Panc1 (cell line): ENCODE measurements at places on chromosomes 12 and 14.
A peak's percentile ranks its signal among the peaks of the same experiment; 100 is the strongest.

- DNase-seq: no peak
Observed at GRCh38 chr14:99574099-99574880, 29.7 kb downstream of the CCDC85C start.

GRCh38 chr14:23182372-23183157, 895 bp downstream of the SLC7A8 start:
- DNase-seq: no peak

- DNase-seq: peak; percentile 61
Observed at GRCh38 chr12:119412811-119413794, 78.6 kb downstream of the CCDC60 start.

DNA sequence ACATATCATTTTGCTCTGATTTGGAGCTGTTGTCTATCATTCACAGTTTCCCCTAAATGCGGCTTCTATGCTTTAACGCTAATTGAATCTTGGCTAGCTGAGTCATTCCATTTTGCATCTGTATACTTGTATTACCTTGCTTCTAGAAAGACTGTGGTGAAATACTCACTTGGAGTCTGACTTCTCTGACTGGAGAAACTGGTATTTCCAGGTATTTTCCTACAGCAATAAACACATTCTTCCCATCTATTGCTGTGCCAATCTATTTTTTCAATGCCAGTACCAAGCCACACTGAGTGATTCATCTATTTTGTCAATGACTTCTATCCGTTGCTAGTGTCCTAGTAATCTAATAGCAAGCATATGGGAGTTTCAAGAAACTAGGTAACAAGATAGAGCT, 76.0 kb upstream of the ST8SIA1 start:
- no peak for DNase-seq

DNA sequence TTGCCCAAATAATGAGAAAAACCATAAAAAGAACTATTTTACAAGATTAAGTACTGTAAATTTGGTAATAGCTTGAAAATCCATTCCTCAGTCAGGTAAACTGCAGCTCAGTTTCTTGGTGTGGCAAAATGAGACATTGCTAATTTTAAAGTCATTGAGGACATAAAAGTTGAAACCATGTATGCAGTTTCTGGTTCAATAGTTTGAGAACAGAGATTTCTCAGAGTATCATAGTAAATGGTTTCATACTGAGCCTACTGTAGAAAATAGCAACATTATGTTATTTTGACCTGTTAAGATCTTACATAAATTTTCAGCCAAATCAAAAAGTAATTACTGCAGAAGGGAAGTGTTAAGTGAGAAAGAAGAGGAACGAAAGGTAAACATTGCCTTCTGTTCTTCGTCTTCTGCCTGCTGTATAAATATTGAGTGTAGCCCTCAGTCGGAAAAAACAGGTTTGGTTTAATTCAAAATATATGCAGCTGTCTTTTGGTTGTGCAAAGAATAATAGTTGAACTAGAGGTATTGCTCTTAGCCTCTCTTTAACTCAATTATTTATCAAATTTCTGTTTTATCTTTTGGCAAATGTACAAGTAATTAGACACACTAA, 119.6 kb downstream of the SYNE2 start:
- no peak for DNase-seq

DNA sequence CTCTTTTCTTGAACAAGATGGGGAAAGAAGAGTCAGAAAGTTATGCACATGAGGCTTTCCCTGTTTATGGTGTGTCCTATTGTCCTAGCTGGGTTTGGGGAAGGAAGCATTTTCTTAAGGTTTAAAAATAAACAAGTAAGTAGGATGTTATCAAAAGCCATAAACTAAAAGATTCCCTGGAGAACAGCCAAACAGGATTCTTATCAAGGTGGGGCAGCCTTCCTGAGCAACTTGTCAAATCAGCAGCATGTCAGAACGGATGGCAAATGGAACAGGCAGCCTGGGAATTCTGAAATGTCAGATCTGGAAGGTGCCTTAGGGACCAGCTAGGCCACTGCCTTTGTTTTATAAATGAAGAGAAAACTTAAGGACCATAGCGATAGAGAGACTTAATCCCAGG, 152.2 kb upstream of the RGS6 start:
- DNase-seq: no peak

DNA sequence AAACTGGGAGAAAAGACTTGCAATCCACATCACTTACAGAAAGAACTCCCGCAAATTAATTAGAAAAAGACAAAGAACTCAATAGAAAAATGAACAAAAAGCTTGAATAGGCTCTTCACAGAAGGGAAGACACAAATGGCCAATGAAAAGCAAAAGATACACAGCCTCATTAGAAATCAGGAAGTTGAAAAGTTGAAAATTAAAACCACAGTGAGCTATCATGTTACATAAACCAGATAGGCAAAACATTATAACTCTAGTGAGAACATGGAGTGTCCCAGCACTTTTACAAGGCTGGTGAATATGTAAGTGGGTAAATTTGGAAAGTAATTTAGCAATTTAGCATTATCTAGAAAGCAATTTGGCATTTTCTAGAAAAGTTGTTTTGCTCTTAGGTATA, 158.4 kb upstream of the RASSF8 start:
- no peak for DNase-seq

DNA sequence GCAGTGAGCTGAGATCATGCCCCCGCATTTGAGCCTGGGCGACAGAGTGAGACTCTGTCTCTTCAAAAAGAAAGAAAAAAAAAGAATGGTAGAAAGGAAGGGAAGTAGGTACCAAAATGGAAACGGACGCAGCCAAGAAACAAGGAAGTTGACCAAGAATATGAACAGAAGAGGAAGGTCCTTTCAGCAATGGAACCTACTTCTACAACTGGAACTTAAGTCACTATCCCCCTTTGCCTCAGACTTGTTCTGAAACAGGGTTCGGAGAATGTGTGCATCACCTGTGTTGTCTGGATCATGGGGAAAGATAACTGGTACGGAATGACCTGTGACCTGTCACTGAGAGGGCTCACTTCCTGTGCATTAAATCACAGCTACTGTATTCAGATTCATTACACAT, 43.9 kb upstream of the RNASE1 start:
- no peak for DNase-seq

GRCh38 chr14:81633496-81633895, 99.8 kb upstream of the SEL1L start:
- no peak for DNase-seq

GRCh38 chr12:4440187-4440941, 5.3 kb downstream of the FGF6 start:
- no peak for DNase-seq

DNA sequence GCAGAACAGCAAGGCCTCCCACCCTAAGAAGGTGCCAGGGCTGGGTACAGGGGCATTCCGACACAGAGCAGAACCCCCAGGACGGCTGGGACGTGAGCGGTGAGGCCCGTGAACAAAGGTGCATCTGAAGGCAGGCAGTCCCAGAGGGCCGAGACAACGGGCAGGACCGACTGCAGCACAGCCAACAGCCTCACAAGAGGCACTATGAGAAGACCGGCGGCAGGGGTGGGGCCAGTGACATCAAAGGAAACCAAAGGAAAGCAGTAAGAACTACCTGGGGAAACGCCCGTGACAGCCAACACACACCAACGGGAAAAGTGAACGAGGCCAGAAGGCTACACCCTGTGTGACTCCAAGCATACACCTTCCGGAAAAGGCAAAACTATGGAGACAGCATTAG, 9.1 kb downstream of the BTBD6 start:
- DNase-seq: no peak

- no peak for DNase-seq
Observed at GRCh38 chr12:52010152-52010622, 3.4 kb downstream of the TAMALIN start.

DNA sequence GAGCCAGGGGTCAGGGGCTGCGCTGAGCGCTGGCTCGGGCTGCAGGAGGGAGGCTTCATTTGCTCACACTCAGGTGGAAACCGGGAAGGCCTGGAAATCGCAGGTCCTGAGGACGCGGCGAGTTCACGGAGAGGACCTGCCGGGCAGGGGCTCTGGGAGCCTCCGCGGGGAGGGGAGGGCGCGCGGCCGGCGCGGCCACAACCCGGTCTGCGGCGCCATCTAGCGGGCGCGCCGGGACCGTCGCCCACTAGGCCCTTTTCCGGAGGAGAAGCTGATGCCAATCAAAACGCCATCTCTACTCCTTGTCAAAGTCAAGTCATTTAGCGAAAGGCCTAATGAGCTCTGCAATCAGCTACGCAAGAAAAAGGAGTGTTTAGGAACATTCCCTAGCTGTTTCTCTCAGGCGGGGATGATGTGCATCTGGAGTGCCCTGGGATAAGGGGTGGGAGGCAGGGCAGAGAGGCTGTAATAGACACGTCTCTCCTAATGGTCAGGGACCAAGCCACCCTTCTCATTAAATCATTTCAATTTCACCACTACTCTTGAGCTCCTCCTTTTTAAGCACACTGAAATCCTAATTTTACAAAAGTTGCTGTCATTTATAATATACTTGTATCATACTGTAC, 885.8 kb upstream of the TMEM132C start:
- DNase-seq: no peak

GRCh38 chr12:108646600-108647579, 13.2 kb upstream of the SELPLG start:
- no peak for DNase-seq

- DNase-seq: no peak
Observed at GRCh38 chr12:31603546-31604009, 12.6 kb upstream of the DENND5B start.

DNA sequence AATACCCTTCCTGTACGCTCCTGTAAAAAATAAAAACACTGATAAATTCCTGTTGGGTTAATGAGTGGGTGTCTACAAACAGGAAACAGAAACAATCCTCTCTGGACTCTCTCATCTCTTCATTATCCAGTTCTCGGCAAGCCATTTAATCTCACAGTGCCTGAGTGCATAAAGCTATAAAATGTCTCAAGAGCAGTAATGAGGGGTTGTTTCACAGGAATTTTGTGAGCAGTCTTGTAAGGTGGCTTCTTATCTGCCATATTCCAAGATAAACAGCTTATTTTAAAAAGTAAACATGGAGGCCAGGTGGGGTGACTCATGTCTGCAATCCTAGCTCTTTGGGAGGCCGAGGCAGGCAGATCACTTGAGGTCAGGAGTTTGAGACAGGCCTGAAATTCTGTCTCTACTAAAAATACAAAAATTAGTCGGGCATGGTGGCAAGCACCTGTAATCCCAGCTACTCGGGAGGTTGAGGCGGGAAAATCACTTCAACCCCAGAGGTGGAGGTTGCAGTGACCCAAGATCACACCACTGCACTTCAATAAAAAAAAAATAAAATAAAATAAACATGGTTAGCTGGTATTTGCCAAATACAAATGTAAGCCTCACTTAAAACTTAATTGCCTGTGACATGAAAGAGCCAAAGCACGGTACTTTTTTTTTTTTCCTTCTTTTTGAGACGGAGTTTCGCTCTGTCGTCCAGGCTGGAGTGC, 54.0 kb downstream of the CLIP1 start:
- DNase-seq: peak; percentile 42

DNA sequence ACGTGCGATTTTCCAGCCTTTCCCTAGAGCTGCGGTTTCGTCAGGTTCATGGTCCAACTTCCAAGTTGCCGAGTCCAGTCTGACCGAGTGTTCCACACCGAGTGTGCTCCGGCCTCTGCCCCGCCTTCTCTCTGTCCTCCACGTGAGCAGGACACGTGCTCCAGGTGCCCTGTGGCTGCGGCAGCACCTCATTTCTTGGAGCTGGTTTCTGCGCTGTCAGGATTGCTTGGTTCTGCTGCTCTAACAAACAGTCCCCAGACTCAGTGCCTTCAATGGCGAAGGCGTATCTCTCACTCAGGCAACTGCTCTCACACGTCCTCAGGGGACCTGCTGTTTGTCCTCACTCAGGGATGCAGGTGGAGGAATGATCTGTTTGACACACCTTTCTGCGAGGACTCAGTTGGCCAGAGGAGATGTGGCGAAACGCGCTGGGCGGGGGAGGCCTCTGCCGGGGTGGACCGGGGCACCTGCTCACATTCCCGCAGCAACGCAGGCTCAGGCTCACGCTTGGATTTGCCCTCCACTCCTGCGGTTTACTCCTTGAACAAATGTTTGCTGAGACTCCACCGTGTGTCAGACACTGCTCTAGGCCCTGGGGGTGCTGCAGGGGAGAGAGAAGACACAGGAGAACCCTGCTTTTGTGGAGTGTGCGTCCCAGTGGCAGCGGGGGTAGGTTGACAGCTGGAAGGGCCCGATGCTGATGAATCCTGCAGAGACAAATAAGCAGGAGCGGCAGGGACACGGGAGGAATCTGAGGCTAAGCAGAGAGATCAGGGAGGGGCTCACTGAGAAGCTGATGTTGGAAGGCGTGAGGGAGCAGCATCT, 63.4 kb upstream of the FBRSL1 start:
- DNase-seq: no peak

GRCh38 chr12:90253674-90254181, 545.1 kb upstream of the ATP2B1 start:
- DNase-seq: peak; percentile 7

DNA sequence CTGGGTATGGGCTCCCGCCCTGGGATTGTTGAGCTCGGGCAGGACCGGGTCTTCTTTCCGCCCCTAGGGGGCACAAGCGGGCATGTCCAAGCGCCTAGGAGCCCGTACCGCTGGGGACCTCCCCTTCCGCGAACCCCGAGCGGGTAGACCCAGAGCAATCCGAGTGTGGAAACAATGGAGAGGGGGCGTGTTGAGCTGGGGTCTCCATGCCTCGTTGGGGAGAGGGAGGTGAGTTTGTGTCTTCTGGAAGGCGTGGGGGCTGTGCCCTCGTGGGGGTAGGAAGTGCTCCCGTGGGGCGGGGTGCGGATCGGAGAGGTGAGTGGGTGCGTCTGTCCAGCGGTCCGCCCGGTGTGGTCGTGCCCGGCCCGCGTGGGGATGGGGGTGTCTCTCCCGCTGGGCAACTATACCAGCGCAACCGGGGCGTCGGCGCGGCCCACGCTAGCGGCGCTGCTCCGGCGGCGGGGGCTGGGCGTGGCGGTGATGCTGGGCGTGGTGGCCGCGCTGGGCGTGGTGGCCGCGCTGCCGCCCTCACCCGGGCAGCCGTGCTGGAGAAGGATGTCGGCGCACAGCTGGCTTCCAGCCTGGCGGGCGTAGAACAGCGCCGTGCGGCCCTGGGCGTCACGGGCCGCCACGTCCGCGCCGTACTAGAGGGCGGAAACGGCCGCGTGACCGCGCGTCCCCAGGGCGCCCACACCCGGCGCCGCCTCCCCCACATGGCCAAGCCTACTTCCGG, 12.2 kb downstream of the AGAP2 start:
- no peak for DNase-seq

DNA sequence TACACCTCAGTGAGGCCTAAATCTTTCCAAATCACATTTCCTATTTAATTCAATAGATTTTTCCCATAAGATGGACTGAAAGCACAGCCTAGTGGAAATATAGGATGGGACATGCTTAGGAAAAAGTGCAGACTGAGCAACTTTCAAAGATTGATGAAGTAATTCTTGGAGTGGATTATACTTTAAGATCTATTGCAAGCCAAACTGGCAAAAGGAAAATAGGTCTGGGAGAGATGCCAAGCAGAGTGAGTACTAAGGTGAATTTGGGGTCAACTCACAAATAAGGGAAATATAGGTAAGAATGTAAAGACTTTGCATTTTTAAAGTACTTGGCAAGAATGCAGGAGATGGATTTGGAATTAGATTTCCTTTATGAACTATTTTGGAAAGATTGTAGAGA, 170.2 kb upstream of the FOXG1 start:
- DNase-seq: no peak

GRCh38 chr12:103969391-103969790, 3.7 kb downstream of the TDG start:
- DNase-seq: no peak
